NCI-H345 (cell line): ENCODE measurements at places on chromosomes 2 and 18.
A peak's percentile ranks its signal among the peaks of the same experiment; 100 is the strongest.

DNA sequence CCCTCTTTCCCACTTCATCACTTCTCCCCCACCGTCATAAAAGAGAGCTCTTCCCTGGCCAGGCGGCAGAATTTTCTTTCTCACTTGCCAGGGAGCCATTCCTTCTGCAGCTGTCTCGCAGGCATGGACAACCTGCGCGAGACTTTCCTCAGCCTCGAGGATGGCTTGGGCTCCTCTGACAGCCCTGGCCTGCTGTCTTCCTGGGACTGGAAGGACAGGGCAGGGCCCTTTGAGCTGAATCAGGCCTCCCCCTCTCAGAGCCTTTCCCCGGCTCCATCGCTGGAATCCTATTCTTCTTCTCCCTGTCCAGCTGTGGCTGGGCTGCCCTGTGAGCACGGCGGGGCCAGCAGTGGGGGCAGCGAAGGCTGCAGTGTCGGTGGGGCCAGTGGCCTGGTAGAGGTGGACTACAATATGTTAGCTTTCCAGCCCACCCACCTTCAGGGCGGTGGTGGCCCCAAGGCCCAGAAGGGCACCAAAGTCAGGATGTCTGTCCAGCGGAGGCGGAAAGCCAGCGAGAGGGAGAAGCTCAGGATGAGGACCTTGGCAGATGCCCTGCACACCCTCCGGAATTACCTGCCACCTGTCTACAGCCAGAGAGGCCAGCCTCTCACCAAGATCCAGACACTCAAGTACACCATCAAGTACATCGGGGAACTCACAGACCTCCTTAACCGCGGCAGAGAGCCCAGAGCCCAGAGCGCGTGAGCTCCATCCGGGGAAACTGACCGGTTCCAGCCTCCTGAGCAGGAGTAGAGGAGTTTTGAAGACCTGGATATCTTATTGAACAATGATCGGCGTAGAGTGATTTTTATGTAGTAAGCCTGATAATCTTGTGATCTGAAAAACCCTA is at the start of gene MSGN1:
Gene MSGN1, plus strand, starts transcription at position 65 of the 850 bp plus-strand sequence. Its CDS starts 59 bp downstream, at position 124.
- no peak for DNase-seq

- DNase-seq: peak; percentile 46
Observed at GRCh38 chr2:33292981-33293595, 183.4 kb upstream of the RASGRP3 start.

DNA sequence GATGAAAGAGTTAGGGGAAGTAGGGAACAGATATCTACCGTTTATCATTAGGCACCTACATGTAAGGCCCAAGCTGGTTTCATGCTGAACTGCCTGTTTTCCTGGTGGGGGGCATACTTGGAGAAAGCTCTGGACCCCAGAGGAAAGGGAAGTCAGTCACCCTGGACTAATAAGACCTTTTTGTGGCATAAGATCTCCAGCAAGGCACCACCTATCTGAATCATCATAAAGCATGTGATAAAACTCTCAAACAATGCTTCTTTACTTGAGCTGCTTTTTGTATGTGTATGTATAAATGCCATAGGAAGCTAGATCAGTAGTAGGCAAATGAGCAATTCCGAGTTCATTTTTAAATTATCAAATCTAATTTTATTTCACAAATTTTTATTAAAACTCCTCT is 104.8 kb downstream of the TANC1 start:
- no peak for DNase-seq

GRCh38 chr2:230713331-230714135 is 891 bp downstream of the CAB39 start:
- DNase-seq: peak; percentile 20

- no peak for DNase-seq
Observed at GRCh38 chr18:79218605-79219190, 149.5 kb downstream of the ATP9B start.

- DNase-seq: peak; percentile 58
Observed at GRCh38 chr2:120898961-120899750, 163.5 kb downstream of the GLI2 start.

- no peak for DNase-seq
Observed at GRCh38 chr2:11742317-11742701, 4.1 kb upstream of the LPIN1 start.

GRCh38 chr18:14914121-14914520 is 166.1 kb downstream of the ANKRD30B start:
- DNase-seq: no peak

DNA sequence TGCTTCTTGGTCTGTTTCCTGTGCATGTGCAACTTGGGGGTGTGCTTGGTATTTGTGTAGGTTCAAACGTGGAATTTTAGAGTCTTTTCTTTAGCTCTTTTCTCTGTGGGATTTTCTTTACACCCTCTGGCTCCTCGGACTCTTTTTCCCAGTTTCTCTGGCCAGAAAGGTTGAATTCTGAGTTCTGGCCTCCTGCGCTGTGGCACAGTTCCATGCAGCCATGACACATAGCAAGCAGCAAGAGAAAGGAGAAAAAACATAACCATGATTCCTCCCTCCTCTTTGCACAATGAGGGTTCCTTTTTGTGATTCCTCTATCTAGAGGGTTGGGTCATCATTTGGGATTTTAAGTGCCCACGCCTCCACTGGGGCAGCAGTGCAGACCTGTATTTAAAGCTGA is 33.8 kb downstream of the TMEM182 start:
- no peak for DNase-seq

GRCh38 chr2:45084361-45085020 is 75.2 kb upstream of the SIX2 start:
- DNase-seq: no peak

GRCh38 chr18:12409469-12409868 is 1.7 kb downstream of the PRELID3A start:
- no peak for DNase-seq

GRCh38 chr2:58449286-58450010 is 208.3 kb upstream of the FANCL start:
- peak; percentile 4 for DNase-seq

DNA sequence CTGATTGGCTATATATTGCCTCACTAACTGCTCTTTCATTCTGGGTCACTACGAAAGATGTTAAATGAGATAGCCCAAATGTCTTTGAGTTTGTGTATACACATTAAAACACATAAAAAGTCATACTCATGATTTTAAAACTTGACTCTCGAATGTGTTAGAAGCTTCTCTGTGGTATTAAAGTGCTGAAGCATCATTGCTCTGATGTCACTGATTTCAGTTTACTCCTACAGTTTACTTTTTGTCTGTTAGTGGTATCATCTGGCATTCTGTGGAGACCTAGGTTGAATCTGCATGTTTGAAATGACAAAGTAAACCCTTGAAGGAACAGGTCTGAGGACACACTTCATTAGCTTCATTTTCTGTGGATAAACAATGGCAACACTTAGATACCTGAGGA is 10.7 kb downstream of the NT5DC4 start:
- no peak for DNase-seq

GRCh38 chr2:138440759-138441158 is 60.8 kb upstream of the SPOPL start:
- DNase-seq: no peak

- DNase-seq: no peak
Observed at GRCh38 chr18:60865801-60866200, 467.4 kb upstream of the CDH20 start.

- no peak for DNase-seq
Observed at GRCh38 chr2:226620176-226620575, 179.4 kb downstream of the IRS1 start.

DNA sequence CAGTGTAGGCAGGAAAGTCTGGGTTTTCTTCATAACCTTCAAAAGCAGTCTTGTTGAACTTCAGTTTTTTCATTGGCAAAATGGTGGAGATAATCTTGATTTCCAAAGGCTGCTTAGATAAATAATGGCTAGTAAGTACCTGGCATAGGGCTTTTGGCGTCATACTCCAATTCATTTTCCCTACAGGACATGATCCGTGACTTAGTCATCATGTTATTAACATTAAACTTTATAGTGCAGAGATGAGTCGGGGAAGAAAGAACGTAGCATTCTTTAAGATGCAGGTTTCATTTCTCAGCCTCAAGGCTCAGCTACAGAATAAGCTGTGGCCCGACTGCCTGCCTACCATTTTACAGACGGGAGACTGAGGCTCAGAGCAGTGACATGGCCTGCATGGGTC is 64.0 kb downstream of the RALBP1 start:
- no peak for DNase-seq

DNA sequence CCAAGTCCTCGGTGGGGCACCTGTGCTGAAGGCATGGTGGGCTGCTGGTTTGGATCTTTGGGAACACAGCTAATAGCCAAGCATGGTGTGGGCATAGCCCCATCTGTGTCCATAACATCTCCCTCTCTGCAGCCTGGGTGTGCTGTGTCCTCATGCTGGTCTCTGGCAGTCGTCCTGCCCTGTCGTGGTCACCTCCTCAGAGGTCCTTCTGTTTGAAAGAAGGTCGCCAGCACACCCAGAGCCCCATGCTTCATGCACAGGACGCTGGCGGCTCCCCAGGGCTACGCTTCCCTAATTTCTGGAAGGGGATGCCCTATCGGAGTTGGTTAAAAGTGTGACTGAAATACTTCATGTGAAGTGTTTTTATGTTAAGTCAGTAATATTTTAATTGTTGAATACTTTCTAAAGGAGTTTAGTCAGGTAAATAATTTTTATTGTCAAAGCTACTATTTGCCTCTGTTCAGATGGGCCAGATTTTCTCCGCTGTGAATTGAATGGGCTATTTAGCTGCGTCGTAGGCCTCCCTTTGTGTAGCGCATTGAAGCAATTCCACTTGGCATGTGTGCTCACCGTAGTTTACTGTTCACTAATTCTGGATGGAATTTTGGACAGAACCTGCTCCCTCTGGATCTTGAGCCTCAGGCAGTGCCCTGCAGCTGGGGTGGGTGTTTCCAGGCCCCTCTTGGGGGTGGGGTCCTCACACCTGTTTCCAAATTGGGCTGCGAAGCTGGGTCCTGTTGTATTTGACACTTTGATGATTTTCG is 81.9 kb downstream of the WDSUB1 start:
- DNase-seq: no peak

GRCh38 chr2:42888321-42889245 is 96.2 kb upstream of the HAAO start:
- DNase-seq: no peak

- DNase-seq: no peak
Observed at GRCh38 chr2:65608916-65609315, 176.5 kb upstream of the SPRED2 start.

DNA sequence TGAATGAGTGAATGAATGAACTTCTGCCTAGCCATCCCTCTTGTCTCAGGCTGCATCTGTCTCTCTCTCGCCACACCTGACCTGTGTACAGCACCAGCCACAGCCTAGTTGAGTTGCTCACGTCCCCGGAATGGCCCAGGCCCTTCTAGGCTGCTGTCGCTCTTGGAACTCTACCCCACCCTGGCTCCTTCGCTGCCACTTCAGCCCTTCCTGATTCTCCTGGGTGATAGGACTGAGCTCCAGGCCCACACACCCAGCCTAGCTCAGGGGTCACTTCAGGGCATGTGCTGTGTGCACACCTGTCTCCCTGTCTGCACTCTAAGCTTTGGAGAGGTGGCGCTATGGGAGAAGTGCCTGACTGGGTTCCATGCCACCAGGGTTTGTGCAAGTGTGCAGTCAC is 236.6 kb downstream of the GLI2 start:
- no peak for DNase-seq

DNA sequence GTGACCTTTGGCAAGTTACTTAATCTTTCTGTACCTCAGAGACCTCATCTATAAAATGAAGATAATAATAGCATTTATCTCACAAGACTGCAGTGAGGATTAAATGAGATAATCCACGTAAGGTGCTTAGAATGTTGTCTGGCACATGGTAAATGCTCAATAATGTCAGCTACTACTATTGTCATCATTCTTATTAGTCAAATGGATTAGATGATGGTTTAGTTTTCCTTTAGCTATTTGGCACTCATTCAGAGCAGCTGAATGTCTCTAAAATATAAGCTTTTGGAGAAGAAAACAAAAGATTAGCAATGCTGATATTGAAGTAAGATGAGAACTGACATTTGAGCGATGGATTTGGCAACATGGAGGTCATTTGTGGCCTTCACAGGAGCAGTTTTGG is 125.1 kb downstream of the AQP4 start:
- DNase-seq: no peak

DNA sequence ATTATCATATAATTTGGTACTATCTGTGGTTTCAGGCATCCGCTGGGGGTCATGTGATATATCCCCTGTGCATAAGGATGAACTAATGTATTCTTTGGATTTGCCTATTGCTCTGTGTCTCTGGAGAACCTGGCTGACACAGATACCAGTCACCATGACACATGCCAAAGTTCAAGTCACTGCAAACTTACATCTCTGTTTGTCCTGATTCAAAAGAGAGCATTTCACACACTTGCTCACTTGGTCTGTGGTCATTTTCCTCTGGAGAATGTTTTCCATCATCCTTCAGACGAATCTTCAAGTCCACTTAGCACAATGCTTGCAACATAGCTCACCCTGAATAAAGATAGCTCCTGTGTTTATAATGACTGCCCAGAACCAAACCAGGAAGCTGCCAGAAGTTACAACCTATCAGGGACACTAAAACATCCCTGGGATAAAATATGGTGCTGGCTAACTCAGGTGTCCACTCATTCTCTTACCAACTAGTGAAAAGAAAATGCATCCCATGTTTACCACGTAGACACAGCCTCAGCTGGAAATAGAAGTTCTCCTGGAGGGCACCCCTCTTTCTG is 18.1 kb downstream of the SULT1C3 start:
- no peak for DNase-seq

DNA sequence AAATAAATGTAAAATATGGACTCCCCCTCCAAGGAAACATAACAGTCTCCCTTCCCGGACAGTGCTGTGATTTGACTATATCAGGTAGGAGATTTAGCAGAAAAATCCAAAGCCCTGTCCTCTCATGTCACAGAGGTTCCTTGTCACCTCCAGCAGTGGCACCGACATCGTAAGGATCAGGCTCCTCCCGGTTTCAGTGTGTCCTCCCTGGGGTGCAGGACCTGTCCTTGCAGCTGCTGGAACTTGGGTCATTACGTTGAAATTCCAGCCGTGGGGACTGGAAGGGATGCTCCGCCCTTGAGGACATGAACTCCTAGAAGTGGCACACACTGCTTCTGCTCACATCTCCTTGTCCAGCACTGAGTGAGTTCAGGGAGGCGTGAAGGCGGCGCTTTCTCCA is 101.1 kb upstream of the ODC1 start:
- no peak for DNase-seq

GRCh38 chr2:144631636-144632035 is 111.7 kb upstream of the ZEB2 start:
- DNase-seq: no peak

DNA sequence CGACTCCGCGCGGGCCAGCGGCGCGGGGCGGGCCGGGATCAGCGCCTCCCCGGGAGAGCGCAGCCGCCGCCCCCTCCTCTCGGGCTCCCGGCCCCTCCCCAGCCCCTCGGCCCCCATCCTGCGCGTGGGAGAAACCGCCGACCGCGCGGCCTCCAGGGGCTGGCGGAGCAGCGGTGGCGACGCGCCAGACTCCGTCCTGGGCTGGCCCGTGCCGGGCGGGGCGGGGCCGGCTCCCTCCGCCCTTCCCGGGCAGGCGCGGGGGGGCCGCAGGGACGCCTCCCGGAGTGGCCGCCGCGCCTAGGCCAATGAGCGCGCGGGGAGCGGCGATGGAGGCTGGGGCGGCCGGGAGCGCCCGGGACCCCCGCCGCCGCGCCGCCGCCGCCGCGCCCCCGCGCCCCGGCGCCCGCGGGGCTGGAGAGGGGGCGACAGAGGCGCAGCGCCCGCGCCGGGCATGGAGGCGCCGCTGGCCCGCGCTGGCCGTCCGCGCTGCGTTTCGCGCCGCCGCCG is 49.1 kb downstream of the KCNIP3 start:
- peak; percentile 32 for DNase-seq

DNA sequence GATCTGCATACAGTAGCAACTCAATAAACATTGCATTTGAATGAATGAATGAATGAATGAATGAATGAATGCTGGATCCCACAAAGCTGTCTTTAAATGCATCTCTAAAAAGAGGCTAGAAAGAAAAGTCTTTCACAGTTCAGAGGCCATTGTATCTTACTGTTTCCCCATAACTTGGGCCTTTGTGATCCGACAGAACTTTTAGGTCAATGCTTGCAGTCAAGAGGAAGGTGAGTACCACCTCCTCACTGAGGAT is 119.9 kb upstream of the COPS8 start:
- no peak for DNase-seq
